Hematopoietic multipotent progenitor cell treated with erythropoietin and hydrocortisone succinate and interleukin-3 and kit ligand, for 4 days (in vitro differentiated cells): ENCODE measurements at places on chromosomes 3 and 15.

GRCh38 chr3:61954097-61954540, 392.7 kb downstream of the PTPRG start:
- no peak for DNase-seq

- no peak for DNase-seq
Measured at GRCh38 chr3:112651071-112651470, 10.1 kb upstream of the CCDC80 start.

DNA sequence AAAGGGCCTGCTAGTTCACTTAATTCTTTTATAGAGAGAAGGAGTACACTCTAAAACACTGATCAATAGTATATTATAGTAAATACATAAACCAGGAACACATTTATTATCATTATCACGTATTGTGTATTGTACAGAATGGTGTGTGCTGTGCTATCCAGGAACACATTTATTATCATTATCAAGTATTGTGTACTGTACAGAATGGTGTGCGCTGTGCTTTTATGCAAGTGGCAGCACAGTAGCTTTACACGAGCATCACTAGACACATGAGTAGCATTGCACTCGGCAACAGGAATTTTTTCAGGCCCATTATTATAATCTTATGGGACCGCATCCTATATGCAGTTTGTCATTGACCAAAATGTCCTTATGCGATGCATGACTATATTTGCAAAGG, 20.9 kb upstream of the MUC20 start:
- no peak for DNase-seq

DNA sequence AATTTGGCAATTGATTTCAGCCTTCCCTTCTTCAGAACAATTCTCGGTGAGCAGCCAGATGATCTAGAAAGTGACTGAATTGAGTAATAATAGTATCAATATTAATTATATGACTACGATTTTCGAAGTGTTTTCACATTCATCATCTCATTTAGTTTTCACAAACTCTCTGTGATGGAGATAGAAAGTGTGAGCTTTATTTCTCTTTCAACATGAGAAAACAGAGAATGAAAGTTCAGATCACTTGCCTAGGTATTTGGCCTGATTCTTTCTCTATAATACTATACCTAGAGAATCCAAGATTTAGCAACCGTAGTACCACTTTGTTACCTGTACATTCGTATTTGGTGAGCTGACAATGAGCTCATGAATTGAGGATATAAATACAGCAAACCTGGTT, 739.2 kb upstream of the NR2F2 start:
- DNase-seq: no peak

GRCh38 chr3:74663178-74663577, 48.7 kb upstream of the CNTN3 start:
- no peak for DNase-seq

- DNase-seq: no peak
Measured at GRCh38 chr3:159380891-159381290, 579.0 kb downstream of the MFSD1 start.

- no peak for DNase-seq
Measured at GRCh38 chr3:89108291-89108550, 800 bp downstream of the EPHA3 start.

DNA sequence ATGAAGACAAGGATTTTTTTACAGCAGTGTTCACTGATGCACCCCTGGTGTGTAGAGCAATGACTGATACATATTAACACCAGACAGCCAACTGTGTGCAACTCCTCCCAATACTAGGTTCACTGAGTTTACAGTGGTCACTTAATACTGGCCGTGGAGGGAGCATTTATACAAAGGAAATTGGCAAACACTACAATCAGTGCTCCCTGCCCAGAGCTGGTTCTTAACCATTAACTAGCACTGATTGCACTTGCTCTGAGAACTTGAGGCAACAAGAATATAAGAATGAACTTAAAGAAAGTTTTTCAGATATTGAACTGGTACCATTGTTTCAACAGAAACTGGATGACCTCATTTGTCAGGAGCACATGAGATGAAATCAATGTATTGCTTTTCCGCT, 110.6 kb downstream of the MAGI1 start:
- DNase-seq: no peak

DNA sequence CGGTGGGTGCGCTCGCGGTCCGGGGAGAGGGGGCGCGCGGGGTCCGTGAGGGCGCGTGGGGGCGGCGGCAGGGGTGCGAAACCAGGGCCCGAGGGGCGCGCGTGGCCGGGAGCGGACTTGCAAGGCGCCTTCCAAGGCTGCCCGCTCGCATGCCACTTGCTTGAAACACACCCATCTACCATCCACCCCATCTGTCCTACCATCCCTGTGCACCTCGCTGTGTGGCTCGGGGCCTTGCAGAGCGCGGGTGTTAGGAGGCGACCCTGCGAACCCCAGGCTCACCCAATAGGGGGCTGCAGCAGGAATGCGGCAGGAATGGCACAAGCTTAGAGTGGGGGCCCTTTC, 240 bp downstream of the CFAP100 start:
- DNase-seq: no peak

GRCh38 chr15:77714555-77714954, 81.8 kb upstream of the LINGO1 start:
- no peak for DNase-seq

- no peak for DNase-seq
Measured at GRCh38 chr3:8480699-8481098, 20.9 kb upstream of the LMCD1 start.

DNA sequence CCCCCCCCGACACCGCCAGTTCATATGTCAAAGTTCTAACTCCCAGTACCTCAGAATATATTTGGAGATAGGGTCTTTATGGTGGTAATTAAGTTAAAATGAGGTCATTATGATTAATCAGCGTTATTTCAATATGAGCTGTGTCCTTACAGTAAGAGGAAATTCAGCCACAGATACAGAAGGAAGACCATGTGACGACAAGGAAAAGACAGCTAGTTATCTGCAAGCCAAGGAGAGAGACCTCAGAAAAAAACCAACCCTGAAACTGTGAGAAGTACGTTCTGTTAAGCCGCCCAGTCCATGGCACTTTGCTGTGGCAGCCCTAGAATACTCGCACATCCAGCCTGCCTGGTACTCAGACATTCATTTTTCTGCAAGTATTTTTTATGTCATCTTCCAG, 62.3 kb upstream of the ARL8B start:
- DNase-seq: peak; percentile 40

- DNase-seq: no peak
Measured at GRCh38 chr3:10505791-10506585, 602 bp upstream of the ATP2B2 start.

DNA sequence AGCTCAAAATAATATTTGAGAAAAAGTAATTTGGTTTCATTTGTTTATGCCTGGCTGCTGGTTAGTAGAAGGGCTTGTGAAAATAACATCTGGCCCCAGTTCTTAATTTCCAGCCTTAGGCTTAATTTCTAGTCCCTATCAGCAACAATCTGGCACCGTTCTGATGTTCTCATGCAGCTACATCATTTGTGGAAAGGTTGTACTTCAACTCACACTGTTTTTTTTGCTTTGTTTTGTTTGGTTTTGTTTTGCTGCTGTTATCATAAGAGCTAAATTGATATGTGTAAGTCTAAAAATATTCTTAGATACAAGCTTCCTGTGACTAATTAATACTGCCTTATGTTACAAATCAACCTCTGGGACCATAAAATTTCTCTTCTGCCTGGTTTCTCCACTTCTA, 8.9 kb downstream of the CPA3 start:
- peak; percentile 31 for DNase-seq

- no peak for DNase-seq
Measured at GRCh38 chr3:133486658-133487057, 86.8 kb downstream of the BFSP2 start.

DNA sequence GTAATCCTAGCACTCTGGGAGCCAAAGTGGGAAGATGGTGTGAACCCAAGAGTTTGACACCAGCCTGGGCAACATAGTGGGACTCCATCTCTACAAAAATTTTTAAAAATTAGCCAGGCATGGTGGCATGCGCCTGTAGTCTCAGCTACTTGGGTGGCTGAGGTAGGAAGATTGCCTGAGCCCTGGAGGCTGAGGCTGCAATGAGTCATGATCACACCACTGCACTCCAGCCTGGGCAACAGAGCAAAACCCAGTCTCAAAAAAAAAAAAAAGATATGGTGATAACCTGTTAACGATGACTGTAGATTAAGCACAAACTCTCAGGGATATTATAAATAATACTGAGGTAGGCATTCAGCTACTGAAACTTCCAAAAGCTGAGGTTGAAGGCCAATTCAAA, 107.5 kb downstream of the SLC49A4 start:
- DNase-seq: no peak

DNA sequence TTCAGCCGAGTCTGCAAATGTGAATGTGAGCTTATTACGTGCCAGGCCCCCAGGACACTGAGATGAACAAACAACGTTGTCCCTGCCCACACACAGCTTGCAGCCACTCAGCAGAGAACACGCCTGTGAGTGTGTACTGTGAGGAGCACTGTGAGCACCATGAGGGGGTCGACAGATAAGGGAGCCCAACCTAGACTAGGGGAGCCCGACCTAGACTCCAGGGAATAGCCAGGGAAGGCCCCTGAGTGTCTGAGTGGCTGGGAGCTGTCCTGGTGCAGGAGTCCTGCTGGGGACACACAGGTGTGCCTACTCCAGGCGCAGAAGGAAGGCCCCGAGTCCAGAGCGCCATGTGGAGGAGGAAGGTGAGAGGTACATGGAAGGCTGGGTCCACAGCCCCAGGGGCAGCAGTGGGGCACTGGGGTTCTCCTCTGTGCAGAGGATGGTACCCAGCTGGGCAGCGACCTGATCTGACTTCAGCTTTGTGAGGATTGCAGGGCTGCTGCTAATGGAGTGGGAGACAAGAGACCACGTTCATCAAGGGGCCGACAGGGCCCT, 36.5 kb downstream of the MGLL start:
- DNase-seq: no peak
